ENCODE measurements at places on chromosomes 12 and 14.

- no peak for DNase-seq
Observed at GRCh38 chr12:89029961-89030360, 322.3 kb downstream of the DUSP6 start.

DNA sequence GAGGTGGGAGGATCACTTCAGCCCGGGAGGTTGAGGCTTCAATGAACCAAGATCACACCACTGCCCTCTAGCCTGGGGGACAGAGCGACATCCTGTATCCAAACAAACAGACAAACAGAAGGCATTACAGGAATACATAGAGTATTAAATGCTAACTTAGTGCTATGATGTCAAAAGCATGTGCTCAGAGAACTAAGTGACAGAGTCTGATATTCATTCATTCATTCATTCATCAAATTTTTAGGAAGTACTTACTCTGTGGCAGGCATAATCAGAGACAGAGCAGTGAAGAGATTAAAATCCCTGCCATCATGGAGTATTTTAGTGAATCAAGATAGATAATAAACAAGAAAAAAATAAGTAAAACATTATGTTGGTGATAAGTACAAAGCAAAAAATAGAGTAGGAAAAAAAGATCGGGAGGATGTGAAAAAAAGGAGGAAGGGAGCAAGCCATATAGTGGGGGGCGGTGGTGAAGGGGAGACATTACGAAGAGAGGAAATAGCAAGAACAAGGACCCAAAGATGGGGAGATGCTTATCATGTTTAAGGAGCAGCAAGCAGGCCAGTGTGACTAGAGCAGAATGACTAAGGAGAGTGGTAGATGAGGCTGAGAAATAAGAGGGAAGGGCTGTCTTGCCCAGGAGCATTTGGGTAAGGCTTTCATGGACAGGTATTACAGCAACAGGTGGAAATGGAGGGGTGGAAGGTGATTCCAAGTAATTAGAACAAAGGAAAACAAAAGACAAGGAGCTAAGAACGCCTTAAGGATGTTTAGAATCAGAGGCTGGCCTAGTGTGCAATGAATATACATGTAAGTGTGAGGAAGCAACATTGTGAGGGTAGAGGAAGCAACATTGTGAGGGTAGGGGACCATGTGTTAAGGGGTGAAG is 2.8 kb downstream of the MAP4K5 start:
- DNase-seq, result no peak

DNA sequence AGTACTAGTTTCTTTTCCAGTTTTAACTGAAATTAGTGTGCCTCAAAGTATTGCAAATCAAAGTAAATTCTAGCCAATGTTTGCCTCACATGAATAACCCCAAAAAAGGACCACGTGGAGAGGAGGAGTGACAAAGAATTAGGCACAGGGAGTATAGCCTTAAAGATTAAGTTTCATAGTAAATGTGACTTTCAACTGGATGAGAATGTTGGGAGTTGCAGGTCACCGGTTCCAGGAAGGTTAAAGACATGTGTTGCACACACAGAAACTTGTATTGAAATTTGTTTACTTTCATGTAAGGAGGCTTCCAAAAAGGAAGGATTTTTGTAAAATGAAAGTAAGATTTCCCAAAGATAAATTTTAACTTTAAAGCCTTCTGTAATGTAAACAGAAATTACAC is 89.1 kb upstream of the CCDC198 start:
- no peak for DNase-seq

DNA sequence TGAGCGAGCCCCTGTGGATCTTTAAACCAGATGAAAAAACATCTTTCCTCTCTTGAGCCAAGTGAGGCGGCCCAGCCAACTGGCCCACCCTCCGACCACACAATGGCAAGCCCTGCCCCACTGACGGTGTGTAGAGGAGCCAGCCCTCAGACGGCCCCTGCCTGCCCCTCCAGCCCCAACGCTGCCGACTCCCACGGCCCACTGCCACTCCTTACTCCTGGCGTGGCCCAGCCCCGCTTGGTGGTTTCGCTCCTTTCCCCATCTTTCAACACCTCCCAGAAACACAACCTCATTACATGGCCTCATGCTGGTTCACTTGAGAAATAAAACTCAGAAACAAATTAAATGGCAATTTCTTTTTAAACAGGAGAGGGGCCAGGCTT is 80.6 kb upstream of the DICER1 start:
- DNase-seq, result no peak

DNA sequence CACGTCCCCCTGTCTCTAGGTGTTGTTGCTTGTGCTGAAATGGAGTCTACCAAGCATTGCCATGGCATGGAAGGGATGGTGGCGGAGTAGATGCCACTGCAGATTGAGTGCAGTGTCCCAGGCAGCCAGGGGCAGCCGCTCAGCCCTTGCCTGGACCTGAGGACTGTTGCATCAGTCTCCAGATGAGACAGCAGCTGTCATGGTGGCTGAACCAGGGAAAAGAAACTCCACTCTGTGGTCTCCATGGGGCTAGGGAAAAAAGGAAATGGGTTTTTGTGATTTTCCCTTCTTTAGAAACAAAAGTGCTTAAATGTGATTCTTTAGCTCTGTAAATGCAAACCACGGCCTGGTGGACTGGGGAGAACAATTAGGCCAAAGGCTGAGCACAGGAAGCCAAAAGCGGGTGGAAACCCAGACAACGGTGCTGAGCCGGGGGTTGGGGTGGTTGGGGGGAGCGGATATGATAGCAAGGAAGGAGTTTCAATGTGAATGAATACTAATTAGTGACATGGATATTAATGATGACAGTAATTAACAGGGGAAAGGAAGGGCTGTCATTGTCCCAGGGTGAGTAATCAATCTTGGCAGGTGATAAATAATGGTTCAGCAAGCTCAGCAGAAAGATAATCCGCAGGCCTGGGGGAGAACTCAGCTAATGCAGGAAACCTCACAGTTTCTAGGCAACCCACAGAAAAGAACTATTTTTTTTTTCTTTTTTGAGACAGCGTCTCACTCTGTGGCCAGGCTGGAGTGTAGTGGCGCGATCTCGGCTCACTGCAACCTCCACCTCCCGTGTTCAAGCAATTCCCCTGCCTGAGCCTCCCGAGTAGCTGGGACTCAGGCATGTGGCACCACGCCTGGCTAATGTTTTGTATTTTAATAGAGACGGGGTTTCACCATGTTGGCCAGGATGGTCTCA is 442.6 kb downstream of the DPF3 start:
- DNase-seq, result no peak

DNA sequence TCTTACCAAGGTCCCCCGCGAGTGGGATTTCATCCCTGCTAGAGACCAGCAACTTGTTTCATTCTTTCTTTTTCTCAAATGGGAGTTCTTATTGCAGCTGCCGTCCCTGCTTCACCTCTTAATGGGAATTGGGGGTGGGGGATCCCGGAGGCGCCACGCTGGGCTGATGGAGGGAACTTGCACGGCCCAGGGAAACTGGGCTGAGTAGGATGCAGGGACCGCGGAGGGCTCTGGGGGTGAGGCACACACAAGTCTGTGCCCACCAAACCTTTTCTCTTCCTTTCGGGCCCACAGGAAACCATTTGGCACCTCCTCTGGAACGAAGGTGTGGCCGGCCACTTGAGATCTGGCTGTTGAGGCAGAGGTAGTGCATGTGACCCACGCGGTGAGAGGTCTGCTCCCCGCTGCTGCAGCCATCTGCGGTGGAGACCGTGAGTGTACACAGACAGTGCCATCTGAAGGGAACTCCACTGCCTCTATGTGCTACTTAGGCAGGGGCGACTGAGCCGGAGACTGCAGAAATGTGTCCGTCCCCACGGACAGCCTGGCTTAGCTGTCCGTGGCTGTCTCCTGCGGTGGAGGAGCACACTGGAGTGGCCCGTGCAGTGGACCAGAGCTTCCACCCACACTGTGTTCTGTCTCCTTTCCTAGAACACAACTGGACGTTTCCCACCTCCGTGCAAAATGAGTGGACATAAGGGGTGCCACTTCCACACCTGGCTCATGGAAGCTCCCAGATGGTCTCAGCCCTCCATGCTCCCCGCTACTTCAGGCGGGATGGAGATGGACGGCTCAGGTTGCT is 42.1 kb upstream of the TESC start:
- no peak for DNase-seq

DNA sequence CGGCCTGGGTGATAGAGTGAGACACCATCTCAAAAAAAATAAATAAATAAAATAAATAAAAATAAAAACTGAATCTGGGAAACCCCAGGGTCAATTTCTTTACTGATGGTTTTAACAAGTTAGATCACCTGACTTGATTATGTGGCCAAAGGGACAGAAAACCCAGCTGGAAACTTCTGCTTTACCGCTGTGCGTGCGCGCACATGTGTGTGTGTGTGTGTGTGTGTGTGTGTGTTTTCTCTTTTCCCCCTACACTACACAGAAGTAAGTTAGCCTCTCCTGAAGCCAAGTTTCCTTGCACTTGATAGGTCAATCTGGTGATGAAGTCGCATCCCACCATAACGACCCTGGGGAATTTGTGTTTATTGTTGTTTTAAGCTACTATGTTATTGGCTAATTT is 105.3 kb upstream of the AMN1 start:
- DNase-seq, result no peak

GRCh38 chr12:63224396-63224795 is 73.4 kb upstream of the AVPR1A start:
- no peak for DNase-seq
